ENCODE measurements at places on chromosomes 13 and 19. TPM values are rescaled to one million over a fixed set of nuclear protein-coding genes. Genes with fewer than 3 reads are reported as not detected.

The OR7A5 gene
- total RNA-seq = not detected

The AXL gene
- total RNA-seq = 0.16 TPM

The DMKN gene
- total RNA-seq = 11.3 TPM

The CEACAM7 gene
- total RNA-seq = not detected

The STARD13 gene
- total RNA-seq = not detected

DNA sequence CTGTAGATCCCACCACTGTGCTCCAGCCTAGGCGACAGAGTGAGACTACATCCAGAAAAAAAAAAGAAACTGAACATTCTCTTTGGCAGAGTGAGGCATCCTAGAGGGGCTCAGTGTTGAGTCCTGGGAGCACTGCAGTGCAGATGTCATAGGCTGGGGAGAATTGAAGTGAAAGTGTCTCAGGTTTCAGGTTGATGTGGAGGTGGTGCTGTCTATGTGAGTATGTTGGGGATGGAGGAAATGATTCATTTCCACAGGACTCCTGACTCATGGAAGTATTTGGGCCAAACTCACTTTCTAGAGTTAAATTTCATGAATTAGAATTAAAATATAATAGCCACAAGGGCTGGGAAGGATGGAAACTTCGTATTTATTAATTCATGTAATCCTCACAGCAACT, 134.4 kb upstream of the TSC22D1 start:
- H3K4me1 ChIP-seq = no peaks in the 10 kb centered on the region
- no peak for DNase-seq
- H3K4me3 ChIP-seq = no peak overlapping the region

DNA sequence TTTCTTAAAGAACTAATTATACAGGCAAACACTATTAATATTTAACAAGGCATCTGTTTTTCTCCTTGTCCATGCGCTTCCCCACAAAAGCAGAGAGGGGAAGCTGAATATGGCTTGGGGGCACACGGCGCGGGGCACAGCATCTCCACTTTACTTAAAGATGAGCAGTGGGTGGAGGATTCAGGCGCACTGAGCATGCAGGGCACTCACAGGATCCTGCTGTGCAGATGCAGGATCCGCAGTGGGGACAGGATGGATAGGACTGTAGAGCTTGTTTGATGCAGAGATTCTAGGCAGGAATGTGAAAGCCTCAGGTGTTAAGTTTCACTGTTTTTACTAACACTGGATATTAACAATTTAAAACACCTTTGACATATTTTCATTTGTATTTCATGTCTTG, 43.3 kb downstream of the ATP11A start:
- H3K27ac ChIP-seq = no peak overlapping the region
- DNase-seq = no peak
- H3K36me3 ChIP-seq = no peaks in the 10 kb centered on the region
- H3K4me3 ChIP-seq = no peak overlapping the region

DNA sequence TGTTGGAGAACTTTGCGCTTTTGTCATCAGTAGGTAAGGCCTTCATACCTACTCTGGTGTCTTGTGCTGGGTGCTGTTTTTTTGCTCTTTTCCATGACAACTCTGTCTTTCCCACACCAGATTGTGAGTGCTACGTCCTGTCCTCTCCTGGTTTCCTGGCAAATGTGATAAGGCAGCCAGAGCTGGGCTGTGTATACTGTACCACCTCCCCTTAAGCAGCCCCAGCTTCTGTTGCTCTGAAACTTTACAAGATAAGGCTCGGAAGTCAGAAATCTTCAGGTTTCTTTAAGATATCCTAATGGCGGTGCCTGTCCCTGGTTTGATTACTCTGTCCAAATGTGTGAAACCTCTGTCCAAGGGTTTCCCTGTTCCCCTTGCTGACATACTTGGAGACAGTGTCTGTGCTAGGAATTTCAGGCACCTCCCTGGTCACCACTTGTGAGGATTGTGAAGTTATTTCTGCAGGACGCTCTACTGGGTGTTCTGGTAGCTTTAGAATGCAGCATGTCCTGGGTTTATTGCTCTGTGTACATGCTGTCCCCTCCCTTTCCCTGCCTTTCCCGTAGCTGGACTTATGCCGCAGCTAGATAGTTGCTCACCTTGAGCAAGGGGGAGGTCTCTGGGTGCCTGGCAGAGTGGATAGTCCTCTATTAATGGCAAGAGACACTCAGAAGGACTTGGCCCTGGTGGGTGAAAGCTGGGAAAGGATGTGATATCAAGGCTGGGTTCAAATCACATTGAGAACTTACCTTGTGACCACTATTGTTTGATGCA, 7.0 kb downstream of the ZNF749 start:
- H3K4me1 ChIP-seq = no peaks in the 10 kb centered on the region
- H3K36me3 ChIP-seq = peaks cover 4% of the 10 kb centered on the region
- H3K27me3 ChIP-seq = no peaks in the 10 kb centered on the region
- no peak overlapping the region for H3K4me3 ChIP-seq
- H3K27ac ChIP-seq = no peak overlapping the region
- no peak for DNase-seq

DNA sequence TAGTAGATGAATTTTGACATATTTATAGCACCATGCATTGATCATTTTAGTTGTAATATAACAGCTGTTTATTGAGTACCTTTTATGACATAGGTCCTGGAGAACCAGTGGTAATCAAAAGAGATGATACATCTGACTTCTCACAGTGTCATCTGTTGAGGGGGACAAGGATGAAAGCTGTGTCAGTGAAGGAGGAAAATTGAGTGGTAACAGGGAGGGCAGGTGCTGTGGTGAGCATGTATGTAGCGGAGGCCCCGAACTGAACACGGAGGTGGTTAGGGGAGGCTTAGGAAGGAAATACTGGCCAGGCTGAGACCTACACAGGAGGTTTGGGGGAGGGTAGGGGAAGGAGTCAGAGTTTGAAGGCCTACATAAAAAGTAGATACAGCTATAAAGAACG, 199.7 kb downstream of the GGACT start:
- no peak overlapping the region for H3K4me3 ChIP-seq
- no peak for DNase-seq
- no peaks in the 10 kb centered on the region for H3K27me3 ChIP-seq

DNA sequence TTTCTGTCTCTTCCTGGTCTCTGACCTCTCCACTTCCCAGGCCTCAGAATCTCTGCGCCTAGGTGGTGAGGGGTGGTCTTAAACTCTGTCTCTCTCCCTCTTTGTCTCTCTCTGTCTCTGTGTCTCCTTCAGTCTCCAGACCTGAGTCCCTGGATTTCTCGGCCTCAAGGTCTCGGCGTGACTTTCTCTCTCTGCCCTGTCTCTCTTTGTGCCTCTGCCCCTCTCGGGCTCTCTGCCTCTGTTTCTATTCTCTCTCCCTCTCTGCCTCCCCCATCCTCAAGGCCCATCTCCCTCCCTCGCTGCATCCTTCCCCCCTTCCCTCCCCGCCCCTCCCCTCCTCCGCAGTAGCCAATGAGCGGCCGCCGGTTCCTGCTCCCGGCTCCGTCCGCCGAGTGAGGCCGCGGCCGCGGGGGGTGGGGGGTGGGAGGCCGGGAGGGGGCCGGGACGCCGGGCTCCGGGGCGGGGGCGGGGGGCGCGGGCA, at the start of gene CACNG7:
Gene CACNG7 (plus strand): TSS at position 344 of the 481 bp plus-strand sequence. CDS start 3,554 bp downstream, outside the sequence.
- H3K4me3 ChIP-seq = no peak within 1 kb of the TSS
- no peak within 1 kb of the TSS for H3K27ac ChIP-seq
- DNase-seq = no peak
- peaks cover 35% of the 10 kb centered on the region for H3K27me3 ChIP-seq
- H3K36me3 ChIP-seq = no peaks in the 10 kb centered on the region
- H3K4me1 ChIP-seq = peaks cover 31% of the 10 kb centered on the region

DNA sequence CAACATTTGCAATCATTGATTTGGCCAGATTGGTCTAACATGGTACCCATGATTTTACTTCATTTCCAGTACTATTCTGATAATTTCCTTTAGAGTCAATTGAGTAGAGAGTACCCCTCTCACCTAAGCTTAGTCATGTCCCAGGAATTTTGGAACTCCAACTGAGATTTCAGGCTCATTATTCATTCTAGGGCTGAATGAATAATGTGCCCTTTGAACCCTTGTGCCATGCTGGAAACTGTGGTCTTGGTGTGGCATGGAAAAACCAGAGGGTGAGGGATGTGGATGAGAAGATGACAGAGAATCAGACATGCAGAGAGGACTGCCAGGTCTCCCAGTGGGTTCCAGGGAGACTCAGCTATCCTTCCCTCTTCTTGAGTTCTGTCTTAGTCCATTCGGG, 30.2 kb downstream of the ITM2B start:
- H3K27ac ChIP-seq = no peak overlapping the region
- peaks cover 54% of the 10 kb centered on the region for H3K36me3 ChIP-seq
- H3K27me3 ChIP-seq = no peaks in the 10 kb centered on the region
- H3K4me3 ChIP-seq = no peak overlapping the region
- H3K4me1 ChIP-seq = peaks cover 8% of the 10 kb centered on the region
- DNase-seq = no peak

GRCh38 chr13:93964146-93964512, 515.4 kb downstream of the DCT start:
- no peaks in the 10 kb centered on the region for H3K27me3 ChIP-seq
- no peaks in the 10 kb centered on the region for H3K36me3 ChIP-seq
- H3K4me1 ChIP-seq = no peaks in the 10 kb centered on the region
- H3K4me3 ChIP-seq = no peak overlapping the region
- DNase-seq = no peak

DNA sequence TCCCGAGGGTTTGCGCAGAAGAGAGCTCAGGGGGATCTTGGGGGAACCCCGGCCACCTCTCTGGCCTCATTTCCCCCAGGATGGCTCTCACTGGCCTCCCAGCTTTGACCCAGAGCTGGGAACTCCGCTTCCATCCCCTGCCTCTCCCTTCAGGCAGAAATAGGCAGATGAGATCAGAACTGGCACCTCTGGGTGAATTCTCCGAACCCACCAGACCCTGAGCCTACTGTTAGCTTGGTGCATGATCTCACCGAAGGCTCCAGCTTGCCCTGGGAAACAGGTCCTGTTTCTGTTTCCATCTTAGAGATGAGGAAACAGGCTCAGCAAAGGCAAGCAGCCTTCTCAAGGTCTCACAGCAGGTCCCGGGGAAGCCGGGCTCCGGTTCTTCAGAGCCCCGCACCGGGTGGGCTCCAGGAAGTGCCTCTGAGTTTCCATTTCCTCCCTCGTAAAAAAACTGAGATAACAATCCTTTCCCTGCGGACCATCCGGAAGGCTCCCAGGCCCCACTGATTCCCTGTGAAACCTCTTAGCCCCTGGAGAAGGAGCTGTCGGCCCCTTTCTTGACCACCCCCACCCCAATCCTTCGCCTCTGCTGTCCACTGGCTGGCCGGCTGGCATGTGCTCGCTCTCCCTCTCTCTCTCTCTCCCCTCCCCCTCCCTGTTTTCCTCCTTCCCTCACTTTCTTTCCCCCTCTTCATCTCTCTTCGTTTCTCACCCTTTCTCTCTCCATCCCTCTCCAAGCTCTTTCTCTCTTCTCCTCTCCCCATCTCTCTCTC, 2.1 kb downstream of the NECTIN2 start:
- no peak overlapping the region for H3K27ac ChIP-seq
- peaks cover 13% of the 10 kb centered on the region for H3K27me3 ChIP-seq
- peaks cover 39% of the 10 kb centered on the region for H3K4me1 ChIP-seq
- H3K36me3 ChIP-seq = no peaks in the 10 kb centered on the region
- H3K4me3 ChIP-seq = no peak overlapping the region

DNA sequence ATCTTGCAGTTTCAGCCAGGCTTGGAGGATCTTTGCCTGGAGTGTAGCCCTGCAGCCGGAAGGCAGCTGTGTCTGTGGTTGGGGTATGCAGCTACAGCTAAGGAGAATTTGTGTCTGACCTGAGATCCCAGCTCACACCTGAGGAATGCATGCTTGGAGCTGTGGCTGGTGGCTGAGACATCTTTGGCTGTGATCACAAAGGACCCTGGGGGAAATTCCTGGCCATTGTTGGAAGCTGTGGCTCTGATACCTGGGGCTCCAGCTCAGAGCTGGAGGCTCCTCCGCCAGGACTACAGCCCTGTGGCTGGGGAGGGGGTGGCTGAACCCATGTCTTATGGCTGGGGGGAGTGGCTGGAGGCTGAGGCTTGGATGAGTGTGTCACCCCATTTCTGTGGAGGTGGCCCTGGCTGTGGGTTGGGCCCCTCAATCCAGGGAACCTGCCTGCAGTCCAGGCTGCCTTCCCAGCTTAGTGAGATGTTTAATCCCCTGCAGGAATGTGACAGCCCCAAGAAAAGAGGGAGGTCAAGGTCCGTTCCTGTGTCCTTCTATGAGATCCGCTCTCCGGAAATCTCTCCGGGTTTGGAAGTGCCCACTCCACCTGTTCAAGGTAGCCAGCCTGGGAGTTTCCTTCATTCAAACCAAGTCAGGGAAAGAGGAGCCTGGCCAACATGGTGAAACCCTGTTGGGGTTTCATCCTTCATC, 27.6 kb downstream of the ARHGEF18 start:
- no peak overlapping the region for H3K27ac ChIP-seq
- no peak overlapping the region for H3K4me3 ChIP-seq
- H3K27me3 ChIP-seq = no peaks in the 10 kb centered on the region
- peaks cover 68% of the 10 kb centered on the region for H3K36me3 ChIP-seq
- H3K4me1 ChIP-seq = no peaks in the 10 kb centered on the region
- DNase-seq = no peak

DNA sequence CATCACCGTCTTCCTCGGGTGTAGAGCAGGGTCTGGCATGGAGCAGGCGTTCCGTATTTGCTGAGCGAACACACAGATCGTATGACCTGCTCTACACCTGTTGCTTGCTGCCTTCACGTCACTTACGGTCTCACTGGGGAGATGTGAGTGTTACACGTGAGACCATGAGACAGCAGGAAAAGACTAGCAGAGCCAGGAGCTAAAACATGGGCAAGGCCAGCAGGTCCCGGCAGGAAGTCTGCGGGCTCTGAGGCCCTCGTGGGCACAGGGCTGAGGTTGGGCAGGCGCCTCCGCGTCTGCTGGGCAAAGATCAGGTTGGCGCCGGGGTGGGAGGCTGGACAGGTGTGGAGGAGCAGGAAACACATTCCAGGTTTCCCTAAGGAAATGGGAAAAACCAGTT, 19.7 kb upstream of the GTF3A start:
- no peak overlapping the region for H3K4me3 ChIP-seq
- peaks cover 7% of the 10 kb centered on the region for H3K4me1 ChIP-seq
- no peaks in the 10 kb centered on the region for H3K36me3 ChIP-seq
- no peak overlapping the region for H3K27ac ChIP-seq

DNA sequence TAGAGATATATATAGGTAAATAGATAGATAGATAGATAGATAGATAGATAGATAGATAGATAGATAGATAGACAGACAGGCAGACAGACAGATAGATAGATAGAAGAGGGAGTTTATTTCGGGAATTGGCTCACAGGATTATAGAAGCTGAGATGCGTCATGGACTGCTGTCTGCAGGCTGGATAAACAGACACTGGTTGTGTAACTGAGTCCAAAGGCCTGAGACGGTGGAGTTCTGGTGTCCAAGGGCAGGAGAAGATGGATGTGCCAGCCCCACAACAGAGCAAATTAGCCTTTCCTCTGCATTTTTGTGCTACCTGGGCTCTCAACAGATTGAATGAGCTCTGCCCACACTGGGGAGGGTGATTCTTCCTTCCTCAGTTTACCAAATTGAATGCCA, 2.7 kb downstream of the CYP4F3 start:
- no peak overlapping the region for H3K4me3 ChIP-seq
- H3K4me1 ChIP-seq = peaks cover 13% of the 10 kb centered on the region
- no peaks in the 10 kb centered on the region for H3K36me3 ChIP-seq
- H3K27ac ChIP-seq = no peak overlapping the region

- no peaks in the 10 kb centered on the region for H3K27me3 ChIP-seq
- DNase-seq = no peak
- H3K36me3 ChIP-seq = no peaks in the 10 kb centered on the region
- H3K4me1 ChIP-seq = no peaks in the 10 kb centered on the region
- H3K27ac ChIP-seq = no peak overlapping the region
- no peak overlapping the region for H3K4me3 ChIP-seq
Observed at GRCh38 chr13:20369886-20370361, 137.8 kb upstream of the GJB6 start.

GRCh38 chr13:98571955-98572662, 4.8 kb downstream of the STK24 start:
- no peaks in the 10 kb centered on the region for H3K36me3 ChIP-seq
- peaks cover 39% of the 10 kb centered on the region for H3K4me1 ChIP-seq
- H3K4me3 ChIP-seq = no peak overlapping the region

All from natural killer cell (primary cell).